Ovary (tissue), 10 donors: ENCODE measurements at places on chromosomes 5 and 9. TPM values are rescaled to one million over a fixed set of nuclear protein-coding genes. Genes with fewer than 3 reads are reported as not detected.
A peak's percentile ranks its signal among the peaks of the same experiment; 100 is the strongest.

DNA sequence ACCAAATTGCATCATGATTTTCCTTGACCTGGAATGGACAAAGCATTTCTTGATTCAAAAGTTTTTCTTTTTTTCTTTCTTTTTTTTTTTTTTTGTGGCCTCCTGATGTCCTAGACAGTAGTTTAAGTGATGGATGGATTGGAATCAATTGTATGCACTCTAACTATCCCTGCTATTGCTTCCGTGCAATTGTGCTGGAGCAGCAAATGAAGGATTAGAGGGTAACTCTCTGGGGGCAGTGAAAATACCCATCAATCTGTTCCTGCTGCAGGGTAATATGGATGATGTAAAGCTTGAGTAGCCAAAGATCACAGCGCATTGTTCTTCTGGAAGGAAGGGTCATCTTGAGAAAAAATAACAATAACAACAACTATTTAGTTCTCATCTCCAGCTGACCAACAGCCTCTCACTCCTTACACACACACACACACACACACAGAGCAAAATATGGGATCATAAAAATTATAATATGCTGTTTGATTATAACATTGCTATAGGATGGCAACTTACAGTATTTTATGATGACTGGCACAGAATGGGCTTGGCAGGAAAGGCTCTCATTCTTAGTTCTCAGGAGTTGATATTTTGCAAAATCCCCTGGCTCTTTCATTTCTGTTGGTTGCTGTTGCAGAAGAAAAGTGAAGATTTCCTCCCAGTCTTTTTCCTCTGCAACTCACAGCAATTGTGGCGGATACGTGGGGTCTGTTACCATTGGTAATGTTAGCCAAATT is 160.9 kb upstream of the DMAC1 start:
- H3K4me1 ChIP-seq = peaks cover 3% of the 10 kb centered on the region
- no peaks in the 10 kb centered on the region for H3K27me3 ChIP-seq
- DNase-seq = no peak
- H3K4me3 ChIP-seq = no peak overlapping the region

The PNPLA7 gene
- total RNA-seq = 13.0 TPM

GRCh38 chr5:95229646-95230045 is 55.2 kb downstream of the MCTP1 start:
- no peak overlapping the region for H3K4me3 ChIP-seq
- no peaks in the 10 kb centered on the region for H3K27me3 ChIP-seq
- peaks cover 2% of the 10 kb centered on the region for H3K4me1 ChIP-seq
- no peaks in the 10 kb centered on the region for H3K36me3 ChIP-seq

GRCh38 chr5:41270423-41271251 is 57.3 kb upstream of the C6 start:
- peaks cover 2% of the 10 kb centered on the region for H3K4me1 ChIP-seq
- no peaks in the 10 kb centered on the region for H3K36me3 ChIP-seq
- peak; percentile 47 for DNase-seq
- H3K4me3 ChIP-seq = no peak overlapping the region
- H3K27ac ChIP-seq = no peak overlapping the region
